ENCODE measurements at places on chromosomes 5 and 9. TPM values are rescaled to one million over a fixed set of nuclear protein-coding genes. Genes with fewer than 3 reads are reported as not detected.

The CDKN2B gene
- polyA plus RNA-seq = 0.36 TPM

The MZB1 gene
- polyA plus RNA-seq = 0.60 TPM

The ECPAS gene
- polyA plus RNA-seq = 68.6 TPM

The SHISAL2B gene
- polyA plus RNA-seq = not detected
